ENCODE measurements at places on chromosomes 5 and 9.

DNA sequence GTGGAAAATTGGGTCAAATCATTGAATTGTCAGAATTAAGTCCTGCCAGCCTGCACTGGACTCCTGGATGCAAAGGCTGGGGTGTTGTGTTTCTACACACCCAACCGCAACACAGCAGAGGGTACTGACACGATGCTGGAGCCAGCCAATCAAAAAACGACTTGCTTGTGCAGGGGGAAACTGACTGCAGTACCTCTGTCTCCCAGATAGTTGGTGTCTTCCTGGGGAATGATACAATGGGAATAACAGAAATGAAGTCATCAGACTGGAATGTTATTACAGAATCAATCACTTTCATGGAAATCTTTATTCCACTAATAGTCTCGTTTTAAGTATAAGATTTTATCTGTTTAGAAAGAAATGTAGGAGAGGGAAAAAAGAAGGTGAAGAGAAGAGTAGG is 330.3 kb downstream of the MLLT3 start:
- no peak for DNase-seq

GRCh38 chr5:154352960-154353548 is 92.7 kb upstream of the SAP30L start:
- DNase-seq = no peak

- no peak for DNase-seq
Measured at GRCh38 chr5:88540471-88541115, 271.9 kb upstream of the TMEM161B start.

DNA sequence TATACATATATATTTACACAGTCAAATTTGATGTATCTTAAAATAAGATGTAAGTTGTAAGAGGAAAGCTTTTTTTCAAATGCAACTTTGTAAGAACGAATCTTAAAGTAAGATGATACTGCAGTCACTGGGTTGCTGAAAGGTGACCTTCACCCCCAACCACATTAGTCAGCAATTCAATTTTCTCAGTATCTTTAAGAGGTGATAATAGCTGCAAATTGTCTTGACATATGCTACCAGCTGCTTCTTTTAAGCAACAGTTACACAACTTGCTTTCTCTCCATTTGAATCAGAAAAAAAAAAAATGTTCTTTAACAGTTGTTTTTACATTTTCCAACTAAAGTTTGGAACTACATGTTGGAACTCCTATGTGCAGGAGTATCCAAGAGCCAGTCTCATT is 246.6 kb upstream of the CCNG1 start:
- no peak for DNase-seq

GRCh38 chr5:110092955-110093785 is 403.4 kb downstream of the MAN2A1 start:
- DNase-seq = no peak

DNA sequence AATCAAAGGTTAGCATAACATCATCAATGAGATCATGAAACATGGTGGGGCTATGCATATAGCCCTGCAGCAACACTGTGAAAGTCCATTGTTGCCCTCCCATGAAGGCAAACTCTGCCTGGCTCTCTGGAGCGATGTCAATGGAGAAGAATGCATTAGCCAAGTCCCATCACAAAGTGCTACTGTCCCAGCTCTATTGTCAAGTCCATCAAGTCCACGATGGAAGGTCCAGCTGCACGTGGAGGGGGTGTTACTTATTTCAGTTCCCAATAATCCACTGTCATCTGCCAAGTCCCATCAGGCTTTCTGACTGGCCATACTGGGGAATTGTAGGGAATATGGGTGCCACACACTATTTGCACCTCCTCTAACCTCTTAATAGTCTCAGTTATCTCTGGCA is 10.8 kb downstream of the DMAC1 start:
- no peak for DNase-seq

DNA sequence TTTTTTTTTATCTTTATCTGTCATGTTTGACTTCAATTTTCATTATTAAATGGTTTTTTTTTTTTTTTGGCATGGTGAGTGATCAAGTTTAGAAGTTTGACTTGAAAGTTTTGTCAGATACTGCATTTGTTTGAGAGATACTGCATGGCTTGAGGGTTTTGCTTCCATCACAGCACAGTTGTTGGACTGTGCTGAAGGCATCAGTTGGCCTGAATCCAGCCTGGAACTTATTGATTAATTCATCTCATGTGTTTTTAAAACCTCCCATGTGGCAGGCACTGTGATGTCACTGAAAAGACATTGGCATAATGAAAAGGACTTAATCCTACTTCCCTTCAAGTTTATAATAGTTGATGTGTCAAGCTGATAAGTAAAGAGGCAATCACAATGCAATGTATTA is 128.4 kb downstream of the FGF10 start:
- DNase-seq = no peak

GRCh38 chr9:18074041-18074440 is 399.9 kb upstream of the ADAMTSL1 start:
- DNase-seq = no peak

Measured in activated T-helper 9 cell treated with anti-CD3 and anti-CD28 coated beads, Interleukin-2, amount 50 U/mL, for 16 hours (primary cell).